ENCODE measurements at places on chromosomes 1 and 21.

DNA sequence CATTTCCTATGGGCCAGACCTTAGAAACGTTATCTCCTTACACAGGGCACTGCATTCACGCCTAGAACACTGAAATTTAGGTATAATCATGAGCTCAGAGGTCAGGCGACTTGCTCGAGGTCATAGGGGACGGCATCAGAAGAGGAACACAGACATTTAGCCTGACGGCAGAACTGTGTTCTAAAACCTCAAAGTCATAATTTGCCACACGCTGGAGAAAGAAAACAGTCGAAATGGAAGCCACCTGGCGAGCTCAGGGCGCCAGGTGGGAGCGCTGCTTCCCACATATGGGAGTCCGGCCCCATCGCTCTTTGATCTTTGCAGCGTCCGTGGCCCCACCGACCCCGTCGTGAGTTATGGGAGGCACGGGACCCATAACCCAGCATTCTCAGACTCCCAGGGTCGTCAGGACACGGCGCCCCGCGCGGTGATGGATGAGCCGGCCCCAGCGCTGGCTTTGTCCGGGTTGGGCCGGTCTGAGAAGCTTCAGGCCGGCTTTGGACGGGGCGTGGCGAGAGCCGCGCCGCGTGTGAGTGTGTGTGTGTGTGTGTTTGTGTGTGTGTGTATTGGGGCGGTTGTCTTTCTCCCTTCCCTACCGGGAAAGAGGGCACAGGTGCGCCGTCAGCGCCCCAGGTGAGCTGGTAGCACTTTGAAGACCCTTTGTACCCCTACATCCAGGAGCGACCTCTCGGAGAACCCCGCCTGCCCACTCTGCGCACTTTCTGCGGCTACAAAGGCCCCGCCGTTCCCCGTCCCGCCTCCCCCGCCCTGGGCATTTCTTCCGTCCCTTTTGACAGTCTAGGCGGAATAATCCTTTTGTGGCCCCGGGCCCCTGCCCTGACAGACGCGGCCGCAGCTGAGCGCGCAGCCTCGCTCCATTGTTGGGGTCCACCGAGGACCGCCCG is 861 bp upstream of the DRAXIN start:
- no peak for DNase-seq

DNA sequence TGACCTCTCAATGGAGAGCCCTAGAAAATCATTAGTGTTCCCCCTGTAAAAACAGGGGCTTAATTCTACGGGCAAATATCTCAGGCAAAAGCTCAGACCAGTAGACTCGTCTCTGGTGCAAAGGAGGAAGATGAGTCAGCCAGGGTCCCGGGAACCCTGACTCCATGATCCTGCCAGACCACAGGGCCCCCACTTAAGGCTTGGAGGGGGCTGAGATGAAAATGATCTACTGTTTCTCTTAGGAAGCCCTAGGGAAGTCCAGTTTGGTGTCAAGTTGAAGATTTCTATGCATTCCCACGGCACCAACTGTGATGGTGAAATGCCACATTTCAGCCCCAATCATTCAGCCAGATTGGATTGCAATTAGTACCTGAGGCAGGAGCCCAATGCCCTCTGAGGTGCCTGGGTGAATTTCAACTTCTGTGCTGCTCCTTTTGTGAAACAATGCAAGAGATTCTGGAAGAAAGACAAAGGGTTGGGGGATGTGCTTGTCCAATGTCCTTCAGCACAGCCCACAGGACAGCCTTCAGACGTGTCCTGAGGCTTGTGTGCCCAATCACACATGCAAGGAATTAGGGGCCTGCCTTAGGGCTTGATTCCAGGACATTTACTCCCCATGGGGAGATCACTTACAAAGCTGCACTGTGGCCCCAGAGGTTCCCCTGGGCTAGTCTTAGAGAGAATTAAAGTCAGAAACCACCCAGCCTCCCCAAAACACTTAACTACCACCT is 18.1 kb downstream of the NAV1 start:
- DNase-seq, result no peak

DNA sequence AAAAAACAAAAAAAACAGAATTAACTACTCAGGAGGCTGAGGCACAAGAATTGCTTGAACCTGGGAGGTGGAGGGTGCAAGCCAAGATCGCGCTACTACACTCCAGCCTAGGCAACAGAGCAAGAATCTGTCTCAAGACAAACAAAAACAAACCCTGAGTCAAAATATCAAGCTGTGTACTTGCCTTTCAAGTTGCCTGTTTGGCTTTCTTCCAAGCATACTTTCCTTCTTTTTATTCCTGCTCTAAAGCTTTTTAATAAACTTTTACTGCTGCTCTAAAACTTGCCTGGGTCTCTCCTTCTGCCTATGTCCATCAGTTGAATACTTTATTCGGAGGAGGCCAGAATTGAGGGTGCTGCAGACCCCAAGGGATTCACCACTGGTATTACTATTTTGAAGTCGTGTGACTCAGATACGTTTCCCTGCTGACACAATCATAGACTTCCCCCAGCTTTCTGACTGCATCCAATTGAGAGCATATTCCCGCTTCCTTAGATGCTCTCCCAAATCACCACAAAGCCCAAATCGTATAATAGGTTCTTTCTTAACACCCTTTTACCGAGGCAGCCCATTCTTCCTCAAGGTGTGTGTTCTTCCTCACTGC is 3.5 kb upstream of the ACBD6 start:
- DNase-seq, result no peak

- no peak for DNase-seq
Measured at GRCh38 chr1:59641836-59642235, 172.9 kb upstream of the HOOK1 start.

- DNase-seq, result no peak
Measured at GRCh38 chr1:206484901-206485300, 14.6 kb downstream of the IKBKE start.

- no peak for DNase-seq
Measured at GRCh38 chr1:31042656-31043055, 22.9 kb downstream of the PUM1 start.

- no peak for DNase-seq
Measured at GRCh38 chr1:70498666-70499065, 87.6 kb downstream of the CTH start.

GRCh38 chr1:60988891-60989290 is 93.5 kb upstream of the NFIA start:
- DNase-seq, result no peak

DNA sequence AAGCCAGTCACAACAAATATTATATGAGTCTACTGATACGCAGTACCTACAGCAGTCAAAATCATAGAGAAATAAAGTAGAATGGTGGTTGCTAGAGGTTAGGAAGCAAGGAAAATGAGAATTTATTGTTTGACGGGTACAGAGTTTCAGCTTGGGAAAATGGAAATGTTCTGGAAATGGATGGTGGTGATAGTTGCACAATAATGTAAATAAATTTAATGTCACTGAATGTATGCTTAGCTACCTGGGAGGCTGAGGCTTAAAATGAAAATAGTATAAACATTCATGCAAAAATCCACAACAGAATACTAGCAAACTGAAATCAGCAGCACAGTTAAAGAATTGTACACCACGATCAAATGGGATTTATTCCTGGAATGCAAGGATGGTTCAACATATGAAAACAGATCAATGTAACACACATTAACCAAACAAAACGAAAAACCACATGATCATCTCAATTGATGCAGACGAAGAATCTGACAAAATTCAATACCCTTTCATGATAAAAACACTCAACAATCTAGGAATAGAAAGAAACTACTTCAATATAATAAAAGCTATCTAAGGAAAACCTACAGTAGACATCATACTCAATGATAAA is 10.7 kb downstream of the TUT4 start:
- DNase-seq, result no peak

- DNase-seq, result no peak
Measured at GRCh38 chr21:36471254-36471723, 8.6 kb downstream of the CLDN14 start.

- DNase-seq, result no peak
Measured at GRCh38 chr21:37088186-37088735, 15.2 kb downstream of the TTC3 start.

GRCh38 chr1:218584418-218585155 is 239.5 kb downstream of the TGFB2 start:
- DNase-seq, result no peak

DNA sequence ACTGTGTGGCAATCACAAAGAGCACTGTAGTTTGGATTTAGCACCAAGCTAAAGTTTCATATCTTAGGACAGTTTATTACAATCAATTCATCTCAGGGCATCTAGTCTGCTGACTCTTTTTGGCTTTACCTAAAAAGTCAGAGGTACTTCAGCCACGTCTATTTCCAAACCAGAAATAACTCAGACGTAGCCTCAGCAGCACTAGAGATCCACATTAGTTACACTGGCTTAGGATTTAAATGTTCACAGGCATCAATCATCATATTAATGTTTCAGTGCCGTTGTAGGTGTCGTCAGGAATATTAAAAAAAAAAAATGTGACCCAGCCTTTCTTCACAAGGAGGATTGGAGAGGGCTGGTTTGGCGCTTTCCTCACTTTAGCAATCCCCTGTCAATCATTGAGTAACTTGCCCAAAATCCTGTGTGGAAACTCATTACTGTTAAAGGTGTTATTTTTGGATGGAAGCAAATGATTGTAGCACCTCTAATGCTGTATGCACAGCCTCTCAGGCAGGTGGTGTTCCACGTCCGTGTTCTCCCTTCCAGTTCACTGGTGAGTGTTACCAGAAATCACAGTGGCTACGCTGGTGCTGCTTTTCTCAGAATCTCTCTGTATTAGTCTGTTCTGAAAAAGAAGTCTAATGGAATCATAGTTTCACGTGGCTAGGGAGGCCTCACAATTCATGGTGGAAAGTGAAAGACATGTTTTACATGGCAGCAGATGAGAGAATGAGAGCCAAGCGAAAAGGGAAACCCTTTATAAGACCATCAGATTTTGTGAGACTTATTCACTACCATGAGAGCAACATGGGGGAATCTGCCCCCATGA is 45.4 kb downstream of the NEK7 start:
- DNase-seq, result no peak

DNA sequence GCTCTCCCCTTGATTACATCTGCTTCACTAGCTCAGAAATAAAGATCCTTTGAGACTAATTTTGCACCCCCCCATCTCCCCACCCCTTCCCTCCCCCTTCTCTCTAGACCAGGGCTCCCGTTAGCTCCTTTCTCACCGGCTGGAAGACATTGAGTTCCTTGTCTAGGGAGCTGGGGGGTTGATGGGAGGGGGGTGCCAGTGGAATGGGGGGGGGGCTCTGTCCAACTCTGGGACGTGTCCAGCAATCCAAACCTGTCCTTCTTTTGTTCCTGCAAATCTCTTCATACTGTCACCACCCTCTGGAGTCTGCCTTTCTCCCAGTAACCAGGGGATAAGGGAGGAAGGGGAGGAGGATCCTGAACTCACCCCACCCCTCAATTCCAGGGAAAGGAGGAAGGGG is 61.9 kb downstream of the RHBG start:
- DNase-seq, result no peak

- no peak for DNase-seq
Measured at GRCh38 chr1:217453816-217454215, 177.1 kb downstream of the GPATCH2 start.

DNA sequence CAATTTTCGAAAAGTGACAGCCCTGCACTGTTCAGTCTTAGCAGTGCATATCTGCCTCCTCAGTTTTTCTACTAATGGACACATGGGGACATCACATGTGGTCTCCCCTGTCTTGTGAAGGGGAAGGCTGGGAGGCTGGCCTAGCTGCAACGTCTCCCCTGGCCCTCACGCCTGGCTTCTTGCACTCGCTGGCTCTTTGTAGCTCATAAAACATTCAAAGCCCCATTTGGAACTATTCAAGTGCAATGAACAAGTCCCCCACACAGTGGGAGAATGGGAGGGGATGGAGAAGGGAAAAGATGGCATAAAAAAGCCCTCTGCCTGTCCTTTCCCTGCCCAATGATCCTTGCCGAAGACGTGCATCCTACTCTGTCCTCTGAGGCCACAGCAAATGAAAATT is 73.6 kb downstream of the PGBD5 start:
- no peak for DNase-seq

GRCh38 chr1:202238914-202239313 is 45.3 kb downstream of the LGR6 start:
- DNase-seq, result no peak

GRCh38 chr1:234413990-234414389 is 40.7 kb downstream of the COA6 start:
- no peak for DNase-seq

GRCh38 chr1:200363264-200363933 is 46.4 kb downstream of the ZNF281 start:
- no peak for DNase-seq

GRCh38 chr1:20224546-20224945 is 38.2 kb upstream of the PLA2G2C start:
- DNase-seq, result no peak

GRCh38 chr1:161379071-161379470 is 11.4 kb upstream of the CFAP126 start:
- no peak for DNase-seq

DNA sequence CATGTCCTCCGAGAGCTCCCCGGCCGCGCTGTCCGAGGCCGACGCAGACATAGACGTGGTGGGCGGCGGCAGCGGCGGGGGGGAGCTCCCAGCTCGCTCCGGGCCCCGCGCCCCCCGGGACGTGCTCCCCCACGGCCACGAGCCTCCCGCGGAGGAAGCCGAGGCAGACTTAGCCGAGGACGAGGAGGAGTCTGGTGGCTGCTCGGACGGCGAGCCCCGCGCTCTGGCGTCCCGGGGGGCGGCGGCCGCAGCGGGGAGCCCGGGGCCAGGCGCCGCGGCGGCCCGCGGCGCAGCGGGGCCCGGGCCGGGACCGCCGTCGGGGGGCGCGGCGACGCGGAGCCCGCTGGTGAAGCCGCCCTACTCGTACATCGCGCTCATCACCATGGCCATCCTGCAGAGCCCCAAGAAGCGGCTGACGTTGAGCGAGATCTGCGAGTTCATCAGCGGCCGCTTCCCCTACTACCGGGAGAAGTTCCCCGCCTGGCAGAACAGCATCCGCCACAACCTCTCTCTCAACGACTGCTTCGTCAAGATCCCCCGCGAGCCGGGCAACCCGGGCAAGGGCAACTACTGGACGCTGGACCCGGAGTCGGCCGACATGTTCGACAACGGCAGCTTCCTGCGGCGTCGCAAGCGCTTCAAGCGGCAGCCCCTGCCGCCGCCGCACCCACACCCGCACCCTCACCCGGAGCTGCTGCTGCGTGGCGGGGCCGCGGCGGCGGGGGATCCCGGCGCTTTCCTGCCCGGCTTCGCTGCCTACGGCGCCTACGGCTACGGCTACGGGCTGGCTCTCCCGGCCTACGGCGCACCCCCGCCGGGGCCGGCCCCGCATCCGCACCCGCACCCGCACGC is 547 bp downstream of the FOXD2 start:
- DNase-seq, result no peak

GRCh38 chr1:58585166-58585565 is 8.1 kb upstream of the TACSTD2 start:
- no peak for DNase-seq

GRCh38 chr21:33940881-33941245 is 25.3 kb upstream of the ATP5PO start:
- no peak for DNase-seq

- DNase-seq, result no peak
Measured at GRCh38 chr1:108779455-108779854, 33.0 kb downstream of the STXBP3 start.

- no peak for DNase-seq
Measured at GRCh38 chr1:6097117-6097595, 51.5 kb downstream of the KCNAB2 start.

Measured in stimulated activated CD4-positive, alpha-beta T cell treated with anti-CD3 and anti-CD28 coated beads, Interleukin-4, amount 100 ng/mL, for 4 hours (primary cell).